ENCODE measurements at places on chromosomes 6 and 20. TPM values are rescaled to one million over a fixed set of nuclear protein-coding genes. Genes with fewer than 3 reads are reported as not detected.

Gene NQO2
- total RNA-seq: 37.3 TPM

Gene TFAP2B
- total RNA-seq: not detected

Gene MAP3K5
- total RNA-seq: 2.8 TPM

Gene KIF13A
- 15.1 TPM for total RNA-seq

Gene MUC21
- total RNA-seq: not detected

Gene PREP
- total RNA-seq: 13.9 TPM

Gene MYB
- not detected for total RNA-seq

Gene PSMB8
- total RNA-seq: 68.0 TPM

Gene TUBB1
- not detected for total RNA-seq

Gene TOP1
- 10.4 TPM for total RNA-seq

Gene ZSCAN16
- 0.09 TPM for total RNA-seq

Gene FOXF2
- total RNA-seq: 4.5 TPM

Gene MCCD1
- total RNA-seq: not detected

Gene PRRT1
- total RNA-seq: 0.85 TPM

Gene GPR63
- 0.47 TPM for total RNA-seq

Gene OLIG3
- total RNA-seq: not detected

Gene CST4
- total RNA-seq: not detected

Gene SLC16A10
- not detected for total RNA-seq

Gene RTF2
- total RNA-seq: 54.7 TPM

Gene LAMP5
- not detected for total RNA-seq

Gene EDN1
- 1.4 TPM for total RNA-seq

Gene GRM1
- not detected for total RNA-seq

Gene STXBP5
- total RNA-seq: 64.3 TPM

Gene LBP
- not detected for total RNA-seq

Gene PROKR2
- not detected for total RNA-seq

Gene LAMA5
- 41.1 TPM for total RNA-seq

Gene OR2H2
- not detected for total RNA-seq
